ENCODE measurements at places on chromosomes 12 and 14.
A peak's percentile ranks its signal among the peaks of the same experiment; 100 is the strongest.

DNA sequence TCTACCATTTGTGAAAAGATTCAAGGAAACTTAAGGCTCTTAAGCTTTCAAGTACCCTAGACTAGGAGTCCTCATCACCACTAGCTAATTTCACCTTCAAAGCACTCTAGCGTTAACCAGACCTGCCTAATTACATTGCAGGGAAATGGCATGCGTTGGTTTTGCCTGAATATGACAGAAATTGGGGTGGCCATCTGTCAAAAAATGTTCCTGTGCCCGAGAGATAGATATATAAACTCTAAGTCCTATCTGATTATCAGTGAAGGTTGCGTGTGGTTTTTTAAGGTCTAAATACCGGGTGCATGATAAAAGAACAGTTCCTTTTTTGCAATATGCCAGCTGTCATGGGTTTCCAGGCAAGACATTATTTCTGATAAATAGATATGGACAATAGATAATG lies 48.3 kb downstream of the SPRING1 start:
- no peak for DNase-seq

DNA sequence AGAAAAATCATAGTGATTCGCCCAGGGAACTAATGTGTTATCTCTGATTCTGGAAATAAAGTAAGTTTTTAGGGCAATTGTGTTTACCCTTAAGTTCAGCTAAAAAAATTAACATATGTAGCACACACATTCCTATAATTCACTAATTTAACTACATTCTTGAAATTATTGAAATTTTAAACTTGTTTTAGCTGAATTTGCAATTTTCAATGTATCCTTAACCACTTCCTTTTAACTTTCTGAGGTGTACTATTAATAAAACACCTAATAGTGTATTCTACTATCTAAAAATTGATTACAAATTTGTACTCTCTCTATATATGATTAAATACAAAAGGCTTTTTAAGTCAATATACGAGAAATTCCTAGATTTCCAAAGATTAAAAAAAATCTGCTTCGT lies 2.2 kb downstream of the KLHL28 start:
- DNase-seq, result no peak

- DNase-seq, result no peak
Observed at GRCh38 chr12:127640181-127640886, 626.6 kb upstream of the TMEM132C start.

DNA sequence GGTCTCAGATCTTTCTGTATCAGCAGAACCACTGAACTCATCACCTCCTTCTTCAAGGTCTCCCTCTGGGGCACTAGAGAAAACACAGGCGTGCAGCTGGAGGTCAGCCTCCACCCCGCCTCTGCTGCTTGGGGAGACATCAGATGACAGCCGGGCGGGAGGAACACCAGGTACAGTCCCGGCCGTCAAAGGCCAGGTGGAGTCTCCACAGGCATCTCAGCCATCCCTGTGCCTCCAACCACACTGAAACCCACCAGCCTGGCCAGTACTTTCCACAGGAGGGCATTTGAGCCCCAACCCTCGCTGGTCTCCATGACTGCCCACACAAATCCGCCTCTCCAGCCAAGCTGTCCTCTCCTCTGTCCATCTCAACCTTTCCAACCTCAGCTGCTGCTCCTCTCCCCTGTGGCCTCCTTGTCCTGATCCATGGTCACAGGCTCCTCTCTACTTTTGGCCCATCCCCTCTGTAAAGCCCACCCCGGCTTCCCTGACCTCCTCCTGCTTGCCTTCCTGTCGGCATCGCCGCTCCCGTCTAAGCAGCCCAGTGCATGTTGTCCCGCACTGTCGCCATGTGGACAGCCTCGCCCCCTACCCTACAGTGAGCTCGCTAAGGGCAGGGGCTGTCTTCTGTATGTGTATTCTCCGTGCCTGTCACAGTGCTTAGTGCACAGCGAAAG lies 21.4 kb upstream of the FKBP4 start:
- no peak for DNase-seq

- no peak for DNase-seq
Observed at GRCh38 chr12:51884676-51885229, 3.1 kb upstream of the ANKRD33 start.

DNA sequence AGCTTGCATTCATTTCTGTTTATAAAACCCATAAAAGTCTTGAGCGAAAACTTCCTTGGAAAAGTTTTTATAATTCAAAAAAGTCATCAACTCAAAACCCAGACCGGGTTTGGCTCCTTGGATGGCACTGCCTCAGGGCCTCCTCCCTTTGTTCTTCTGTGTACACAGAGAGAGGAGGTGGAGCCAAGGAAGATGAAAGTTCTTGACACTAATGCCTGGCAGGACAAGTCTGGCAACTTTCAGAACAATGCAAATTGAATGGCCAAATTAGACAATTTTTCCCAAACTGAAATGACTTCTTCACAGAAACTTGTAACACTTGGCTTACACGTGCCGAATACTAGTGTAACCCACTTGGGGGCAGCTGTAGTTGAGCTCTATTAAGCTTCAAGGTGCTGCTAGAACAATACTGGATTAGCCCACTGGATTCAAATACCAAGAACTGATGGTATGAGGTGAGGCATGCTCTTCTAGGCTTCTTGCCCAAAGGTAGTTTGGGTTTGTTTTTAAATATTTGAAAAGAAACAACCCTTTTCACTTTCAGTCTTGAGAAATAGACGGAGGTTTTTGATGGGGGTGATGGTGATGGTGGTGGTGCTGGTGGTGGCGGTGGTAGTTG lies 86.6 kb upstream of the FRMD6 start:
- no peak for DNase-seq

GRCh38 chr14:91388551-91388975 lies 29.1 kb downstream of the CCDC88C start:
- no peak for DNase-seq

DNA sequence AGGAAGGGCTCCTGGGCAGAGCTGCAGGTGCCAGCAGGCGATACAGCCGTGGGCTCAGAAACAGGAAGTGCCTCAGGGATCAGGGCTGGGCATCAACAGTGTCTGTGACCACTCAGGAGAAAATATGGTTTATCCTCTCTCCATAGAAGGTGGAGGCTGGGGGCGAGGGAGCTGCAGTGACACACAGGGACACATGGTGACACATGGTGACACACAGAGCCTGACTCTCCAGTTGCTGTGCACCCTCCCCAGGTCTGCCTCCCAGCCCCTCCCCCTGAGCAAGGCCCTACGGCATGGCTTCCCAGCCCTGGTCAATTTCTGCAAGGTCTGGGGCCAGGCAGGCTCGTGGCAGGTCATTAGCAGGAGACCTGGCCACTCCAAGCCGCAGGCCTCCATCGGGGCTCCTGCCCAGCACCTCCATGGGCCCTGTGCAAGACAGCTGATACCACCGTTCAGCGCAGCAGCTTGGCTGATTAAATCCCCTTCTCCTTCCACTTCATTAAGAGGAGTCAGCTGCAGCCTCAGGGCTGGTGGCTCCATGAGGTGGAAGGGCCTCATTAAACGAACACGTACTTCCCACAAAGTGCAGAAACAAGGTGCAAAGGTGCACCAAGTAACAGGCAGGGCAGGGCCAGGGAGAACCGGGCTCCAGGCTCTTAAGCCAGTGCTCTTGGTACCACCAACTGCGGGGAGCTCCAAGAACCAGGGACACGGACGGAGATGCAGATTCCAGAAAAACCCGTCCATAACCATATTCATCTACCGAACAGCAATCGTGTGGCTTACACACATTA lies 60.7 kb downstream of the CCNK start:
- no peak for DNase-seq

GRCh38 chr14:77377502-77377844 lies 294 bp downstream of the SAMD15 start:
- no peak for DNase-seq

DNA sequence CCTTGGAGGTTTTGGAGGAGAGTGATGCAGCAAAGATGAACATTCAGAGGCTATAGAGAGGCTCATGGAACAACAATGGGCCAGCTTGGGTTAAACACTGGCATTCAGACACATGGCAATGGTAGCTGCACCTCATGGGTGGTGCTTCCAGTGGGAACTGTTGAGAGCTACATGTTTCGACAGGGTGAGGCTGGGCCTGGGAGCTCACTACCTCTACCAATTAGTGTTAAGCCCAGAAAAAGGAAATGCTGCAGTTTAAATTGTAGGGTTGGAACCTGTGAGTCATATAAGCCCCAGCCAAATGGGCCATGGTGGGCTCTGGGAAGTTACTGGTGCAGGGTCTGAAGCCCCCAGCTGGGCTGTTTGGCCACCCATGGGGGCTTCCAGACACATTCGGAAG lies 279.7 kb downstream of the ZFP36L1 start:
- DNase-seq, result no peak

DNA sequence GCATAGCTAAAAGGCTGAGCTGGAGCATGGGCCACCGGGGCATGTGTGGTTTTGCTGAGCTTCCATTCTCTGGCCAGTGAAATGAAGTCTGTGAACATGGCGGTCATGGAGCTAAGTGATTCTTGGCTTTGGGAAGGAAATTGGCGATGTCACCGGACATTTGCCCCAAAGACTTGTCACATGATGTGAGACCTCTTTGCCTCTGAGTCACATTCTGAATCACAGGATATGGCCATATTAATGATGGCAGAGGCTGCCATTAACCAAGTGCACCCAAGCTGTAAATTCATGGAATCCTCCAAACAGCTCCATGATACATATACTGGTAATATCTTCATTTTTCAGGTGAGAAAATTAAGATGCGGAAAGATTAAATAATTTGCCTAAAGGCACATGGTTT lies 27.4 kb upstream of the BATF start:
- no peak for DNase-seq

- no peak for DNase-seq
Observed at GRCh38 chr14:97275276-97275675, 478.1 kb downstream of the VRK1 start.

GRCh38 chr14:97281741-97282140 lies 484.6 kb downstream of the VRK1 start:
- no peak for DNase-seq

- no peak for DNase-seq
Observed at GRCh38 chr12:108468196-108468968, 46.7 kb upstream of the FICD start.

- DNase-seq, result no peak
Observed at GRCh38 chr12:100858656-100859055, 64.1 kb downstream of the ANO4 start.

- DNase-seq, result no peak
Observed at GRCh38 chr14:95322651-95323050, 2.9 kb upstream of the CLMN start.

- no peak for DNase-seq
Observed at GRCh38 chr14:64405295-64405694, 17.1 kb downstream of the MTHFD1 start.

DNA sequence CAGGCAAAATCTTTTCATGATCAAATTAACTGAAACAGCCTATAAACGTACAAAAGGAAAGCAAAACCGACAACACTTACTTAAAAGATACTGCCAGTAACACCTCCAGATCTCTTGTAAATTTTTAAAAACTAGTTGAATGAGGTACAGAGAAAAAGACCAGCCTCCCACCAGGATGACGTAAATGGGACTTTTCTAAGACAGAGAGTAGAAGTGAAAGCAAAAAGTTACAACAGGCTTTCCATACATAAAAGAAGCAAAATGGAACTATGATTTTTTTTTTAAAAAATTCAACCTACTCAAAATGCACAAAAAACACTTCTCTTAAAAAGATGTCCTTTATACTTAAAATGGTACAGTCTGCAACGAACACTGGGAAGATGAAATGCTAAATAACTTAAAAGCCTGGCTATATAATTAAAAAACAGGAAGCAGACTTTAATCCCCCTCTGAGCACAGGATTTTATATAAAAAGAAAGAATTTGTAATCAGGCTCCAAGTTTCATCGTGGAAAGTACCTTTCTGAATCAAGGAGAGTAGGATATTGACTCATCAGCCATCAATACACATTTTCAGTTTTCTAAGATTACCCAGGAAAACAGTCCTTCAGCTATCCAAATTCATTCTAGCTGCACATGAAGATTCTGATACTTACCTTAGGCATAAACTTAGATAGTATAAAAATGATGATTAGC lies 14.2 kb upstream of the MYO1A start:
- peak; percentile 24 for DNase-seq

DNA sequence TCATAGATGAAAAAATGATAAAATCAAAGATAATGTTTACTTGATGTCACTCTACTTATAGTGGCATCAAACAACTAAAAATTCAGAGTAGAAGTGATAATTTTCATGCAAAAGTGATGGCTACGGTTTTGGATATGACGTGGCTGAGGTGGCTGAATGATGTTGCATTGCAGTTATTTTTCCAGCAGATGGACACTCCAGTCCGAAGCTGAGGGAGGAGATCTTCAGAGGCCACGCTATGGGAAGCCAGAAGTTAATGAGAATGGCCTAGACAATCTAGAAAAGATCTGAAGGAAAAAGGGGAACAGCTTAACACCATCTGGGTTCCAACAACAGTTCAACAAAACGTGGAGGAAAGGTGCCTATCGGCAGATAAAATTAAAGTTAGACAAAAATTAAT lies 279.8 kb downstream of the SOX5 start:
- no peak for DNase-seq

DNA sequence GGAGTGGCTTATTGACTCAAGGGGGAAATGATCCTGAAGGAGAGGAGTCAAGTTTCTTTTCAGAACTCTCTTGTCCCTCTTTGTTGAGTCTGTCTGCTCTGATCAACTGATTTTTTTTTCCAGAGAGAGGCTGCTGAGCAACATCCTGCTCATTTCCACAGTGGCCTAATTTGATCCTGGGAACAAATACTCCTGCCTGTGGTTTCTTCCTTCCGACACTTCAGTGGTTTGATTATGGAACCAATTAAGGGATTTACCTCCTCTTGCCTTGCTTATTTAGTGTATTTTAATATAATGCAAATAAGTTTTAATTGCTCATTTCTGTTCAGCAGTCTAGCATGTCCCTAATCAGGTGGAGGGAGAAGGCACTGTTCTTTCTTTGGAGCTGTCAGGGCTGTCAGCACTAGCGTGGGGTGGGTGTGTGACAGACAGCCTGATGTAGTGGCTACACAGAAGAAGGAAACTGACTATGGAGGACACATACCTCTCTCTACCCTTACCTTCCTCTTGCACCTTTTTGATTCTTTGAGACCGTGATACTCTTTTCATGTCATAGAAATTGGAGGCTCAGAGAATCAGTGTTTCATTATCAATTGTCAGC lies 344.9 kb upstream of the STXBP6 start:
- DNase-seq, result no peak

DNA sequence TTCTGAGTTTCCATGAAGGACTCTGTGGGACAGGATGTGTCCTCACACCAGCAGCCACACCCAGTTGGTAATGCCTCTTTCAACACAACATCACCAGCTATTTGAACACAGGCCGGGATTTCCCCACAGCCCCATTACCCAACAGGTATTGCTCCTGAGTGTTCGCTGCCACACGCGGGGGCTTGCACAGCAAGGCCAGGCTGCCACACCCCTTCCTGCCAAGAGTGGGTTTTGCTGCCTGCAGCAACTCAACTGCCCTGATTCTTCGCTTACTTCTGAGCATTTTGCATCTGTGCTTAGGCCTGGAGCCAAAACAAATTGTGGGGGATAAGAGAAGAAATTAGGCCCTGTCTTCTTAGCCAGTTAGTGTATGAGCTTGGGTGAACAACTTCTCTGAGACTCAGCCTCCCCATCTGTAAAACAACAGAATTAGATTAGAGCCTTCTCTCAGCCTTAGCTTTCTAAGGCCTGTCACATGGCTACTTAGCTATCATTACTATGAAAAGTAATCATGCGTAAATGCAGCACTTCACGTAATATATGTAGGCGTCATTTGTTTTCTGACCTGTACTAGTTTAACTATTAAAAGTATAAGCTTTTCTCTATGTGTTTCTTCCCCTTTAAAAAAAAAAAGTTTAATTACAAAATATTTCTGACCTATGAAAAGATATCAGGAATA lies 20.0 kb downstream of the CKAP4 start:
- no peak for DNase-seq

All from stimulated activated CD8-positive, alpha-beta memory T cell treated with anti-CD3 and anti-CD28 coated beads, Interleukin-4, amount 100 ng/mL, for 4 hours (primary cell).